ENCODE measurements at places on chromosomes 16 and 17. TPM values are rescaled to one million over a fixed set of nuclear protein-coding genes. Genes with fewer than 3 reads are reported as not detected.

Gene MT3
- not detected for total RNA-seq

Gene EIF1
- total RNA-seq, result 998 TPM

- DNase-seq, result no peak
- peak overlapping the region; percentile 52 for H3K27ac ChIP-seq
- no peak overlapping the region for H3K4me3 ChIP-seq
- peaks cover 10% of the 10 kb centered on the region for H3K4me1 ChIP-seq
- H3K27me3 ChIP-seq, result no peaks in the 10 kb centered on the region
- H3K36me3 ChIP-seq, result no peaks in the 10 kb centered on the region
Observed at GRCh38 chr17:10063730-10064241, 134.6 kb downstream of the GAS7 start.

Gene STX1B
- 0.44 TPM for total RNA-seq

GRCh38 chr17:42118545-42118944 lies 2.6 kb downstream of the KAT2A start:
- H3K27me3 ChIP-seq, result no peaks in the 10 kb centered on the region
- H3K4me1 ChIP-seq, result peaks cover 17% of the 10 kb centered on the region
- no peak overlapping the region for H3K27ac ChIP-seq
- no peak for DNase-seq
- H3K36me3 ChIP-seq, result no peaks in the 10 kb centered on the region

GRCh38 chr16:11308493-11309283 lies 27.6 kb upstream of the PRM1 start:
- DNase-seq, result no peak
- H3K36me3 ChIP-seq, result no peaks in the 10 kb centered on the region
- H3K4me1 ChIP-seq, result peaks cover 63% of the 10 kb centered on the region

- no peak overlapping the region for H3K4me3 ChIP-seq
- H3K36me3 ChIP-seq, result no peaks in the 10 kb centered on the region
- no peaks in the 10 kb centered on the region for H3K4me1 ChIP-seq
- H3K27me3 ChIP-seq, result no peaks in the 10 kb centered on the region
Observed at GRCh38 chr17:55859301-55859795, 108.5 kb downstream of the PCTP start.

Gene ARHGDIG
- total RNA-seq, result not detected

DNA sequence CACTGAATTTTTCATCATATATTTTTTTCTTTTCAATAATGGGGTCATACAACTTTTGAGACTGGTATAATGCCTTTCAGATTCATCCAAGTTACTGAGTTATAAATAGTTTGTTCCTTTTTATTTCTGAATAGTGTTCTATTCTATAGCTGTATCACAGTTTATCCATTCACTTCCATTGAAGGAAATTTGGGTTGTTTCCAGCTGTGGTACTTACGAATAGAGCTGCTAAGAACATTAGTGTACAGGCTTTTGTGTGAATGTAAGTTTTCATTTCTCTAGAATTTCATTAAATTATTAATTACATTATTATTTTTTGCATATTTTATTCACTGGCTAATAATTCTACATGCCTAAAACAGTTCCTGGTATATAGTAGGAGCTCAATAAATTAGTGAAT lies 52.9 kb downstream of the SNTB2 start:
- no peak for DNase-seq
- H3K27me3 ChIP-seq, result no peaks in the 10 kb centered on the region
- peaks cover 10% of the 10 kb centered on the region for H3K4me1 ChIP-seq
- H3K4me3 ChIP-seq, result no peak overlapping the region
- H3K27ac ChIP-seq, result no peak overlapping the region
- H3K36me3 ChIP-seq, result no peaks in the 10 kb centered on the region

DNA sequence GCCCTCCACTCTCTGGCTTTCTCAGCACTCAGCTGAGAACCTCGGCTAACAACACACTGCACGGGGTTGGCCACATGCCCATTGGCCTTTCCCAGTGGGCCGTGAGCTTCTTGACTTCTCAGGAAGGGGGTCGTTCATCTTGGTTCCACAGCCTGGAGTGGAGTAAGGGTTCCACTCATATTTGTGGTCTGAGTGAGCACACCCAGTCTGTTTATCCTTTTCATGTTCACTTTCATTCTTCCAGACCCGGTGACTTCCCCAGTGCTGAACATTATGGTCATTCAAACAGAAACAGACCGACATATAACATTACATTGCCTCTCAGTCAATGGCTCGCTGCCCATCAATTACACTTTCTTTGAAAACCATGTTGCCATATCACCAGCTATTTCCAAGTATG lies 8.2 kb downstream of the MILR1 start:
- DNase-seq, result no peak
- no peak overlapping the region for H3K4me3 ChIP-seq
- H3K27ac ChIP-seq, result no peak overlapping the region
- no peaks in the 10 kb centered on the region for H3K36me3 ChIP-seq

- no peak overlapping the region for H3K27ac ChIP-seq
- no peak overlapping the region for H3K4me3 ChIP-seq
- H3K27me3 ChIP-seq, result no peaks in the 10 kb centered on the region
- no peak for DNase-seq
- H3K4me1 ChIP-seq, result no peaks in the 10 kb centered on the region
- no peaks in the 10 kb centered on the region for H3K36me3 ChIP-seq
Observed at GRCh38 chr17:66985338-66986237, 21.1 kb downstream of the CACNG4 start.

Gene CLDN9
- 1.1 TPM for total RNA-seq

DNA sequence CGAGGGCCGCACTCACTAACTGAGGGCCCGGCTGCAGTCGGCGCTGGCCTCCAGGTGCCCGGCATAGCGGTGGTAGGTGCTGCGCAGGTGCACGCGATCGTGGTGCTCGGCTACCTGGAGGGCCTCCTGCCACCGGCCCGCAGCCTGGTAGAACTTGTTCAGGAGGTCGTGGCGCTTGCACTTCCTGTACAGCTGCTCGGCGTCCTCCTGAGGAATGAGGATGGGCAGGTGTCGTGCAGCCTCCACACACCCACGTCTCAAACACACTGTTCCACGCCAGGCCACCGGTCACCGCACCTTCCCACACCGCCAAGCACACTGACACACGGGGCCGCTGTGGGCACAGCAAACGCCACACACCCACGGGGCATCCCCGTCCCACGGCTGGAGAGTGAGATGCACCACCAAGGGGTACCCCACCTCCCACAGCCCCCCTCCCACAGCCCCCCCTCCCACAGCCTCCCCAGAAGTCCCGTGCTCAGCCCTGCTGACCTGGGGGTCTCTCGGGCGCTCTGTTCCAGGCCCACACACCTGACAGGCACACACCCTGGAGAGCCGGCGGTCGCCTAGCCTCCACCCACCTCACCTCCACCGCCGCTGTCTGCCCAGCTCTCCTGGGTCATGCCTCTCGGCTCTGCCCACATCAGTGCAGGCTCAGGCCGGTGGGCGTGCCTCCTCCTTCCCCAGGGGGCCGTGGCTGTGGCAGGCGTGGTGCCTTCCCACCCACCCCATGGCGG lies 7.4 kb upstream of the TMEM204 start:
- no peak for DNase-seq
- H3K4me1 ChIP-seq, result peaks cover 44% of the 10 kb centered on the region
- no peaks in the 10 kb centered on the region for H3K36me3 ChIP-seq
- H3K27ac ChIP-seq, result no peak overlapping the region
- H3K4me3 ChIP-seq, result no peak overlapping the region
- H3K27me3 ChIP-seq, result no peaks in the 10 kb centered on the region

GRCh38 chr16:617855-618254 lies 12.9 kb upstream of the WFIKKN1 start:
- DNase-seq, result peak; percentile 86
- H3K27ac ChIP-seq, result peak overlapping the region; percentile 68
- H3K27me3 ChIP-seq, result no peaks in the 10 kb centered on the region
- peaks cover 2% of the 10 kb centered on the region for H3K36me3 ChIP-seq
- peaks cover 26% of the 10 kb centered on the region for H3K4me1 ChIP-seq

DNA sequence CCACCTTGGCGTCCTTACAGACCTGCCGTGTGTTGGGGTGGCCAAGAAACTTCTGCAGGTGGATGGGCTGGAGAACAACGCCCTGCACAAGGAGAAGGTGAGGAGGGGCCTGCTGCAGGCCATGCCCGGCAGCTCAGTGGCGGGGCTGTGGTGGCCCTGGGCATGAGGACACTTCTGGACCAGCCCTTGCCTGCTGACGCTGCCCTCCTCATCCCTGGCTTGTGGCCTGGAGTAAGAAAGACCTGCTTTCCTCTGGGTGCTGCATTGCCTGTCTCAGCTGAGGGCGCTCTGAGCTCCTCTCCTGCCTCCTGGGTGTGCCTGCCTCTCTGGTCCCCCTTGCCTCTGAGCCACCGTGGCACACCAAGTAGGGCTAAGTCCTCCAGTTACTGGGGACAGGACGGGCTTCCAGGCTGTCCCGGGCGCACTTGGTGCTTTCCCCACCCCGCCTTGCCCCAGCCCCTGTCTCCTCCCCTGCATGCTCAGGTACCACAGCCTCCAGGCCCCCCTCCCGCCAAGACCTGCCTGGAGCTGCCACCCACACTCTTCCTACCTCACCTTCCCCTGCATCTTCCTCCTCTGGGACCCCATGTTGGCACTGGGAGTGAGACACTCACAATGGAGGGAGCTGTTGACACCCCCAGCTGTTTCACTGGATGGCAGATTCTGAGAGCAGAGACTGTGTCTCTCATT lies 8.7 kb downstream of the ENDOV start:
- peaks cover 16% of the 10 kb centered on the region for H3K36me3 ChIP-seq
- no peak for DNase-seq
- H3K27ac ChIP-seq, result no peak overlapping the region
- H3K4me1 ChIP-seq, result peaks cover 11% of the 10 kb centered on the region

DNA sequence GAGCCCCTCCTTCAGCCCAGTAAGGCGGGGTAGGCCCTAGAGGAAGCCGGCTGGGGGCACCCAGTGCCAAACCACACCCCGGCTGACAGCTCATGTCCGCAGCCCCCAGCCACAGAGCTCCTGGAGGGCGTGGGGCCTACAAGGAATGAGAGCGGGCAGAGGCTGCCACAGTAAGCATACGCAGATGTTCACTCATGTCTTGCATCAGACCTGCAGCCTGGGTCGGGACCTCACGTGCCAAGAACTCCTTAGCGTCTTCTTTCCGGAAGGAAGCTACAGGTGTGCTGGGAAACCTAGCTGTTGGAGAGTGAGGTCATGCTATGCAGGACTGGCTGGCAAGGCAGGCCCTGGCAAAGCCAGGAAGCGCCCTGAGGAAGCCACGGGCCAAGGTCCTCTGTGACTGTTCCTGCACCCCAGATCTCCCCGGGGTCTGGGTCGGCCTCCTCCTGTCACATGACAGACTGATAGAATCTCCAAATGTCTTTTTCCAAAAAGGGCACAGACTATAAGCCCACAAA lies 1.6 kb downstream of the ZNF598 start:
- peaks cover 69% of the 10 kb centered on the region for H3K4me1 ChIP-seq

- H3K4me1 ChIP-seq, result peaks cover 59% of the 10 kb centered on the region
- H3K27ac ChIP-seq, result peak overlapping the region; percentile 85
- DNase-seq, result no peak
- H3K4me3 ChIP-seq, result no peak overlapping the region
- H3K36me3 ChIP-seq, result no peaks in the 10 kb centered on the region
Observed at GRCh38 chr16:19132255-19132654, 18.5 kb downstream of the ITPRIPL2 start.

Gene HS3ST2
- total RNA-seq, result 18.9 TPM

Gene SLC5A11
- not detected for total RNA-seq

- no peak overlapping the region for H3K4me3 ChIP-seq
- peaks cover 6% of the 10 kb centered on the region for H3K36me3 ChIP-seq
- H3K27ac ChIP-seq, result no peak overlapping the region
Observed at GRCh38 chr17:82042649-82043048, 5.2 kb upstream of the DCXR start.

DNA sequence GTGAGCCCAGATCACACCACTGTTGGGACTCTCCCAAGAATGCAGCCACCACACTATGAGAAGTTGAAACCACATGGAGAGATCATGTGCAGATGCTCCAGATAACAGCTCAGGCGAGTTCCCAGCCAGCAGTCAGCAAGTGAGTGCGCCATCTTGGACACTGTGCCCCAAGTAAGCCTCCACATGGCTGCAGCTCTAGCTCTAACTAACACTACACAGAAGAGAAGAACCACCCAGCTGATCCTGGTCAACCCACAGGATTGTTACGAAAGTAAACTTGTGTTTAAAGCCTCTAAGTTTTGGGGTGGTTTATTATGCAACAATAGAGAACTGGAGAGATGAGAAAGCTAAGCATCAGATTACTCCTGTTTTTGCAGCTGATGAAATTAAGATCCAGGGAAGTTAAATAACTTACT lies 25.8 kb downstream of the SLC38A7 start:
- no peaks in the 10 kb centered on the region for H3K27me3 ChIP-seq
- H3K4me1 ChIP-seq, result no peaks in the 10 kb centered on the region
- DNase-seq, result no peak
- no peaks in the 10 kb centered on the region for H3K36me3 ChIP-seq
- no peak overlapping the region for H3K27ac ChIP-seq
- no peak overlapping the region for H3K4me3 ChIP-seq

GRCh38 chr17:13384626-13385025 lies 217.1 kb downstream of the HS3ST3A1 start:
- no peak for DNase-seq
- H3K36me3 ChIP-seq, result no peaks in the 10 kb centered on the region
- H3K4me3 ChIP-seq, result no peak overlapping the region
- H3K27me3 ChIP-seq, result no peaks in the 10 kb centered on the region

Measured in upper lobe of left lung (tissue), 6 donors.